ENCODE measurements at places on chromosomes 7 and 10. TPM values are rescaled to one million over a fixed set of nuclear protein-coding genes. Genes with fewer than 3 reads are reported as not detected.

Gene NKX2-3
- not detected for total RNA-seq

Gene OPALIN
- not detected for total RNA-seq

Gene IFIT2
- 0.82 TPM for total RNA-seq

Gene NAT16
- not detected for total RNA-seq

DNA sequence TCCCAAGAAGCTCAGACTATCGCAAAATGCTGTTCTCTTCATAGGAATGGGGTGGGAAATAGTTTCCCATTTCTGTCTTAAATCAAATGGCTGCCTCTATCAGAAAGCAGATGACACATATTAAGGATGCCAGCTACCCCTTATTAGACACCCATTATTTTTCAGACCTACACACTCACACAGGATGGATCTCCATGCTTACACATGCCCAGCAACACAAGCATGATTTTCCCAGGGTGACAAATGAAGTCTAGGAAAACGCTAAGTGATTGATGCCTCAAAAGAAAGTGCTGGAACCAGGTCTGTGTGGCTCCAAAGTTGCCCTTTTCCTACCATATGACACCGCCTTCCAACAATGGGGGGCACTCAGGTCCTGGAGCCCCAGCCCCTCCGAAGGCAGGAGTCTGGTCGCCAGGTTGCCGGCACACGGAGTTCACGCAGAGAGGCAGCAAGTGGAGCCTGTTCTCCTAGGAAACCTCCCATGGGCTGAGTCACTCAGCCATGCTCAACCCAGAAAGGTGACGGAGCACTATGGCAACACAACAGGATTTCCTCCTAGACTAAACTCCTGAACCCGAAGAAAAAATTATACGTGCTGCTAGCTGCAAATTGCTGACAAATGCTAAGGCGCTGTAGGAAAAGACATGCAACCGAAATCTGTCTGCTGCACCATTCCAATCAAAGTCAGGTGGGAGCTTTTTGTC lies 19.8 kb downstream of the VOPP1 start:
- H3K4me1 ChIP-seq = peaks cover 54% of the 10 kb centered on the region
- H3K36me3 ChIP-seq = peaks cover 36% of the 10 kb centered on the region
- H3K27ac ChIP-seq = no peak overlapping the region
- H3K4me3 ChIP-seq = no peak overlapping the region
- no peaks in the 10 kb centered on the region for H3K27me3 ChIP-seq

Measured in activated T-helper 2 cell treated with anti-CD3 and anti-CD28 coated beads, Interferon-gamma antibody, Interleukin-2, Interleukin-4, amounts not matched to agents 10 μg/mL and 5 μg/mL and 100 μg/mL, durations not matched to agents 14 hours and 24 hours and 36 hours (primary cell).